COLO829 (cell line): ENCODE measurements at places on chromosomes 5 and 9.

DNA sequence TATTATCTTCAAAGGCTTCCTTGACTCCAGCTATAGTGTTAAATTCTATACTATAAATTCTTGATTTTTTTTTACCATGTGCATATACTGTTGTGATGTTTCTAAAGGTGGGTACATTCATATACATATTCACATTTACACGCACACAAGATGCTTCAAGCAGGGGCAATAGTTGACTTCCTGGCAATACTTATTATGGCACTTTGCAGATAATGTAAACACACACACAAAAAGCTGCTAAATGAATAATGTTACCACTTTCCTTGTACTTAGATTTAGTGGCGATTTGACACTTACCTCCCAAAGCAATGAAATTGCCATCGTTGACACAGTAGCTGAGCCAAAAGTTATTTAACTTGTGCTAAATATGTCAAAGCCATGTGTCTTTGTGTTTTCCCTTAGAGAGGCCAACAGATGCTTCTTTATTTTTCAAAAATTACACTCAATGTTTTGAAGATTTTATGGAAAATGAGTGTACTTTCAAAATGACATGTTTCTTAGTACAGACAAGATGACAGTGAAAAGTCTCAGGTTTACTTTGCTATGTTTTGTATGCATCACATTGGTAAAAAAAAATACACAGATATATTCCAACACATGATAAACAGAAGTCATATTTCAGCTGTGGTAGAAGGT lies 12.2 kb upstream of the ERAP2 start:
- DNase-seq = no peak

- no peak for DNase-seq
Measured at GRCh38 chr5:62593331-62593730, 14.7 kb downstream of the LRRC70 start.

GRCh38 chr9:117815948-117816347 lies 111.7 kb downstream of the TLR4 start:
- no peak for DNase-seq

GRCh38 chr5:139667730-139668063 lies 19.5 kb downstream of the CXXC5 start:
- no peak for DNase-seq
